Effector memory CD8-positive, alpha-beta T cell (primary cell): ENCODE measurements at places on chromosomes 3 and 15.

GRCh38 chr3:160707187-160707794 lies 30.3 kb downstream of the ARL14 start:
- no peaks in the 10 kb centered on the region for H3K4me1 ChIP-seq
- peak; percentile 23 for DNase-seq
- peaks cover 50% of the 10 kb centered on the region for H3K27me3 ChIP-seq
- H3K27ac ChIP-seq = no peak overlapping the region

DNA sequence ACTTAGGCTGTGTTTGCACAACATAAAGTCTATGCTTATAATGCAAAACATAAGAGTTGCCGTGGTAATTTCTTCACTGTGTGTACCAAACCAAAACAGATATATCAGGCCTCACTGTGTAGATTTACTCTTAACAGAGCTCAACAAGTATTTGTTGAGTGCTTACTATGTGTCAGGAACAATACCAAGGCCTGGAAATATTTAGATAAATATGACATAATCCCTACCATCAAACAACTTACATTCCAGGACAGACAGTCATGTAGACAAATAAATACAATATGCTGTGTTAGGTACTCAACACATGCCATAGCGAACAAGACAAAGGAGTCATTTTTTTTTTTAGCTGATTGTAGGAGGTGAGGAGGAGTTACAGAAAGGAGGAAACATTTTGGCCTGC lies 554.0 kb downstream of the NSUN3 start:
- no peaks in the 10 kb centered on the region for H3K36me3 ChIP-seq
- no peaks in the 10 kb centered on the region for H3K4me1 ChIP-seq
- H3K27me3 ChIP-seq = no peaks in the 10 kb centered on the region
- no peak for DNase-seq
- H3K4me3 ChIP-seq = no peak overlapping the region

DNA sequence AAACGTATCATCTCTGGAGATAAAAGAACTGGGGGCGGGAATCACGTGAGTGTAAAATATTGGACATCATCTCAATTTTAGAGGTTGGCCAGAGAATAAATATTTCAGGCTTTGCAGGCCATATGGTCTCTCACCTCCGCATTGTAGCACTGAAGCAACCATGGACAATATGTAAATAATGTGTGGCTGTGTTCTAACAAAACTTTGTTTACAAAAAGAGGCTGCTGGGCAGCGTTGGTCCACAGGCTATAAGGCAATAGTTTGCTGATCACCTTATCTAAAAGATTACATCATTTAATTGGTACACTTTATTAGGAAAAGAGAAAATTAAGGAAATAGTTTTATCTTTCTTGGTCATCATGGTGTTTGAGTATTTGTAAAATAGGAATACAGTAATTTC lies 22.5 kb upstream of the SHC4 start:
- peaks cover 4% of the 10 kb centered on the region for H3K36me3 ChIP-seq
- H3K4me3 ChIP-seq = no peak overlapping the region
- DNase-seq = no peak
- peaks cover 13% of the 10 kb centered on the region for H3K27me3 ChIP-seq
- H3K27ac ChIP-seq = no peak overlapping the region

- DNase-seq = no peak
- peaks cover 71% of the 10 kb centered on the region for H3K36me3 ChIP-seq
- no peak overlapping the region for H3K4me3 ChIP-seq
- no peaks in the 10 kb centered on the region for H3K27me3 ChIP-seq
- peaks cover 1% of the 10 kb centered on the region for H3K4me1 ChIP-seq
- no peak overlapping the region for H3K27ac ChIP-seq
These were observed 21.7 kb downstream of the TRIM59 start for GRCh38 chr3:160427832-160428424.

GRCh38 chr3:132090921-132091320 lies 56.1 kb upstream of the CPNE4 start:
- no peaks in the 10 kb centered on the region for H3K27me3 ChIP-seq
- no peaks in the 10 kb centered on the region for H3K4me1 ChIP-seq
- H3K27ac ChIP-seq = no peak overlapping the region
- no peak for DNase-seq
- no peak overlapping the region for H3K4me3 ChIP-seq
- H3K36me3 ChIP-seq = no peaks in the 10 kb centered on the region

GRCh38 chr3:36210840-36211651 lies 169.3 kb upstream of the STAC start:
- H3K27me3 ChIP-seq = no peaks in the 10 kb centered on the region
- H3K4me3 ChIP-seq = no peak overlapping the region
- no peaks in the 10 kb centered on the region for H3K36me3 ChIP-seq
- no peak for DNase-seq
- no peak overlapping the region for H3K27ac ChIP-seq
- H3K4me1 ChIP-seq = no peaks in the 10 kb centered on the region

DNA sequence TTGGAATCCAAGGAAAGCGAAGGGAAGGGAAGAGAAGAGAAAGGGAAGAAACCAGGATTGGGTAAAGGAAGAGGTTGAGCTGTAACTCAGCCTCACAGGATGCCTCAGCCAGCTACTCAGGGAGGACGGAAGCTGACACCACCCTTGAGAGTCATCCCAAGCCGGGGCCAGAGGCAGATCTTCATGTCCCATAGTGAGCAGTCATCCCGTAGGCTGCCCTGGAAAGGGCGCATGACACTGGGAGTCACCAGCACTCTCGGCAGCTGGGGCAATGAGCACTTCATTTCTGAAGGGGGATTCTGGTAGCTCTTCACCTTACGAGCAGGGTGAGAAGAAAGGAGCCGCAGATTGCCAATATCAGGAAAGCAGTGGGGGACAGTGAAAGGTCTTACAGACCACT lies 60.1 kb upstream of the PCSK6 start:
- no peak overlapping the region for H3K4me3 ChIP-seq
- H3K4me1 ChIP-seq = no peaks in the 10 kb centered on the region
- H3K27ac ChIP-seq = no peak overlapping the region
- no peak for DNase-seq
- H3K36me3 ChIP-seq = no peaks in the 10 kb centered on the region

GRCh38 chr3:52779837-52780585 lies 2.6 kb downstream of the ITIH1 start:
- no peaks in the 10 kb centered on the region for H3K4me1 ChIP-seq
- no peak for DNase-seq
- H3K27me3 ChIP-seq = peaks cover 37% of the 10 kb centered on the region
- H3K27ac ChIP-seq = no peak overlapping the region
- H3K4me3 ChIP-seq = no peak overlapping the region

GRCh38 chr3:108713816-108714215 lies 43.4 kb downstream of the RETNLB start:
- no peak overlapping the region for H3K4me3 ChIP-seq
- DNase-seq = no peak
- no peaks in the 10 kb centered on the region for H3K36me3 ChIP-seq
- no peak overlapping the region for H3K27ac ChIP-seq
- H3K27me3 ChIP-seq = peaks cover 17% of the 10 kb centered on the region

DNA sequence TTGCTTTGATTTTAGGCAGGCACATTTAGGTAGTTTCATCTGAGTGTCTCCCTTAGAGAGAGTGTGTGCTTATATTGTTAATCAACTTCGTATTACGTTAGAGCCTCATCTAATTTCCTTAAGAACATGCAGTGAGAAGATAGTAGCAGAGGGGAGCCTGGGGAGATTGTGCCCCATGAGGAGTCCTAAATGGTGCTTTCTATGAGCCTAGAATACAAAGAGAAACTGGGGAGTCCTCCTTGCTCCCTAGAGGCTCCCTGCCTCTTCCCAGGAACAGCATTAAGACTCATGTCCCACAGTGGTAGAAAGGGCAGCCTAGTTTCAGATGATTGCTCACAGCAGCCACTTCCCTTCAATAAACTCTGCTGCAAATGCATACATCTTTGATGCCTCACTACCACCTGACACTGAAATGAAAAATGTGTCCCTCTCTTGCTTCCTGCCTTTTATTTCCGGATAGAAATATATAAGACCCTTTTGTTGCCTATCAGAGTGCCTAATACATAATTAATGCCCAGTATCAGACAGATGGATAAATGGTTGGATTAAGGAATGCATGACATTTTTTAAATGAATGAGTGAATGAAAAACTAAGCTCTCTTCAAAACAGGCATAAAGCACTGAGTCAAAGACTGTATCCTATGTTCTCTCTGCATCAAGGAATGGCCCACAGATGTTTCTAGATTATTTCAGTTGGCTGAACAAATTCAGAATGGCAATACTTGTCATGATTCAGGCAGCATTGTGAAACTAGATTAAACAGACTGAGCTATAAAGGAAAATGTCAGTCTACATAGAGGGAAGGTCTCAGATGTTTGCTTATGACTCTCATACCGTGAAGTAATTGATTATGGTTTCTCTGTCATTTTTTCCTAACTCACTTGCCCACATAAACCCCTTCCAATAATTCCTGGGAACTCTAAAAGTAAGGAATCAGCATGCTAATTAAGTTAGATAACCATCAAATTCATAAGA lies 362.1 kb downstream of the LRRC3B start:
- H3K36me3 ChIP-seq = no peaks in the 10 kb centered on the region
- no peak for DNase-seq
- H3K4me1 ChIP-seq = no peaks in the 10 kb centered on the region

- no peak for DNase-seq
- peaks cover 16% of the 10 kb centered on the region for H3K4me1 ChIP-seq
- no peak overlapping the region for H3K27ac ChIP-seq
- H3K27me3 ChIP-seq = no peaks in the 10 kb centered on the region
- H3K4me3 ChIP-seq = no peak overlapping the region
These were observed 65.5 kb downstream of the FSIP1 start for GRCh38 chr15:39717134-39717533.

DNA sequence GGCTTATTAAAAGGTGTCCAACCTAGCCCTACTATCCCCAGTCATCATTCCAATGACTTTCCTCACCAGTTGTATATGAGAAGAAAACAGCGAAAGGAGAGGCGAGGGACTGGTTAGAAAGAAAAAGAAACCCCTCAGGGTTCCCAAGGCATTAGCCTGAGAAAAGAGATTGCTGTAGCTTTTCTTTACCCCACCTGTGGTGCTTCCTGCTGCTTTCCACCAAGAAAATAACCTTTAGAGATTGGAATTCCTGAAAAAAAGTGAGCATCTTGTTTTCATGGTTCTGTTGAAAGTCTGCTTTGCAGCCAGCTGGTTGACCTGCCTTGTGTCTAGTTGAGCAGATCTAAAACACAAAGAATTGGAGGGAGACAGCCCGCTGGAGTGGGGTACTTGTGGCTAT lies 196.4 kb downstream of the CADPS start:
- no peaks in the 10 kb centered on the region for H3K27me3 ChIP-seq
- no peak for DNase-seq
- H3K4me3 ChIP-seq = no peak overlapping the region
- no peaks in the 10 kb centered on the region for H3K4me1 ChIP-seq
- no peaks in the 10 kb centered on the region for H3K36me3 ChIP-seq
- no peak overlapping the region for H3K27ac ChIP-seq

- H3K4me1 ChIP-seq = no peaks in the 10 kb centered on the region
- H3K36me3 ChIP-seq = no peaks in the 10 kb centered on the region
- no peak for DNase-seq
- no peaks in the 10 kb centered on the region for H3K27me3 ChIP-seq
- no peak overlapping the region for H3K4me3 ChIP-seq
- no peak overlapping the region for H3K27ac ChIP-seq
These were observed 466.1 kb upstream of the ATP11B start for GRCh38 chr3:182327196-182327681.

- peaks cover 24% of the 10 kb centered on the region for H3K4me1 ChIP-seq
- H3K27me3 ChIP-seq = no peaks in the 10 kb centered on the region
- H3K4me3 ChIP-seq = no peak overlapping the region
- no peak for DNase-seq
- peaks cover 92% of the 10 kb centered on the region for H3K36me3 ChIP-seq
- no peak overlapping the region for H3K27ac ChIP-seq
These were observed 6.2 kb downstream of the PSMD6 start for GRCh38 chr3:64016941-64017620.

DNA sequence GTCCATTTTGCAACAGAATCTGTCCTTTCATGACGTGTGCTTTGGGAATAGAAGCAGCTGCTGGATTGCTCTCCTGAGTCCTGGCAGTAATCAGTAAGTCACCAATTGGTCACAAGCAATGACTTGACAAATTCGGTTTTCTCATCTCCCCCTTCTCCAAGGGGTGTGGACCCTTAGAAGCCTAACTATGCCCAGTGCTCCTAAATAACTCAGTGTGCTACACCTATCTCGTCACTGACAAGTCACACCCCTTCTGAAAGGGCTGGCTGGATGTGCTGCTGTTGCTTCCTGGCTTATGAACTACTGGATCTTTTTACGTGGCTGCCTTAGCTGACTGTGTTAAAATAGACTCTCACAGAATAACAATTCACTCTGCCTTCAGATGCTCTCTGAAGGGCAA lies 1351.5 kb downstream of the ZPLD1 start:
- no peaks in the 10 kb centered on the region for H3K36me3 ChIP-seq
- no peak overlapping the region for H3K27ac ChIP-seq
- no peak for DNase-seq
- no peaks in the 10 kb centered on the region for H3K27me3 ChIP-seq

- H3K36me3 ChIP-seq = peaks cover 30% of the 10 kb centered on the region
- no peak for DNase-seq
- no peaks in the 10 kb centered on the region for H3K27me3 ChIP-seq
These were observed 56.2 kb downstream of the AAGAB start for GRCh38 chr15:67198157-67198754.

DNA sequence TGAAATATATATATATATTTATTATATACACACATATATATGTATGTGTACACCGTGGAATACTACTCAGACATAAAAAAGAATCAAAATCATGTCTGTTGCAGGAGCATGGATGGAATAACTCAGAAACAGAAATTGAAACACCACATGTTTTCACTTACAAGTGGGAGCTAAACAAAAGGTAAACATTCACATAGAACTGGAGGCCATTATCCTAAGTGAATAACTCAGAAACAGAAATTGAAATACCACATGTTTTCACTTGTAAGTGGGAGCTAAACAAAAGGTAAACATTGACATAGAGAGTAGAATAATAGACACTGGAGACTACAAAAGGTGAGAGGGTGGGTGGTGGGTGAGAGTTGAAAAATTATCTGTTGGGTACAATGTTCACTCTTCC lies 171.5 kb upstream of the GOLIM4 start:
- no peaks in the 10 kb centered on the region for H3K4me1 ChIP-seq
- no peak for DNase-seq
- no peaks in the 10 kb centered on the region for H3K36me3 ChIP-seq
- no peaks in the 10 kb centered on the region for H3K27me3 ChIP-seq
- H3K4me3 ChIP-seq = no peak overlapping the region

DNA sequence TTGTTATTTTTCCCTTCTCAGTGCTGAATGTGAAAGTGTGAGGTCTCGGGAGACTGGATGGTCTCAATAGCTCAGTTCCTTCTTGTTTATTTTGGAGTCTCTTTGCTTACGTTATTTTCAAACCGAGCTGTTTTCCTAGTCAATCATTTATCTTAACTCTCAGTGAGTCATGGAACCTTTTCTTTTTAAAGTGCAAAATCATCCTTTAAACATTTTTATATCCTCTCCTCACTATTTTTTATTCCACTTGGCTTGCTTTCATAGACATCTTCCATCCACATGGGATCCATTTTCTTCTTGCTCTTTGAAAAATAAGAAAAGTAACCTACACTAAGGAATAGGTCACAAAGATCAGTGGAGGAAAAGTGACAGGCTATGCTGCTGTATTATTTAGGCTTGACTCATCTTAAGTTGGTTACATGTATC lies 497.8 kb downstream of the NAALADL2 start:
- no peak for DNase-seq
- H3K4me1 ChIP-seq = no peaks in the 10 kb centered on the region
- no peak overlapping the region for H3K4me3 ChIP-seq
- H3K27ac ChIP-seq = no peak overlapping the region
- H3K36me3 ChIP-seq = no peaks in the 10 kb centered on the region
